Activated CD4-positive, alpha-beta memory T cell treated with anti-CD3 and anti-CD28 coated beads, Interleukin-2, amount 10 ng/mL, durations not matched to agents 7 days and 5 days (primary cell): ENCODE measurements at places on chromosomes 3 and 15. TPM values are rescaled to one million over a fixed set of nuclear protein-coding genes. Genes with fewer than 3 reads are reported as not detected.

NOX5 gene
- total RNA-seq, result not detected

ISL2 gene
- total RNA-seq, result 3.7 TPM

GOLGA8R gene
- total RNA-seq, result 3.5 TPM

MOBP gene
- total RNA-seq, result not detected

DUOXA2 gene
- not detected for total RNA-seq

GRCh38 chr15:60062826-60063225, 58.7 kb downstream of the FOXB1 start:
- no peak for DNase-seq

DNA sequence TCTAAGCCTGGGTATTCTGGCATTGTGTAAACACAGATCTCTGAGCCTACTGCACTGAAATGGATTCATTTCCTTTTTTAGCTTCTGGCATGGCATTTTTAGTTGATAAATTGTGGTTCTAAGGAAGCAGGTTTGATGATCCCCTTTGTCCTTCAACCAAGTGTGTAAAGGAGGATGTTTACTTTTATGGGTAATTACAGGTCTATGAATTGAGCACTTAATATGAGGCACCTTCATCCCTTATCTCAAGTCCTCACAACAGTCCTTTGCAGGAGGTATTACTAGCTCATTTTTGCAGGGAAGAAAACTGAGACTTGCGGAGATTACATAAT, 30.8 kb upstream of the ZBTB38 start:
- no peak for DNase-seq

DNA sequence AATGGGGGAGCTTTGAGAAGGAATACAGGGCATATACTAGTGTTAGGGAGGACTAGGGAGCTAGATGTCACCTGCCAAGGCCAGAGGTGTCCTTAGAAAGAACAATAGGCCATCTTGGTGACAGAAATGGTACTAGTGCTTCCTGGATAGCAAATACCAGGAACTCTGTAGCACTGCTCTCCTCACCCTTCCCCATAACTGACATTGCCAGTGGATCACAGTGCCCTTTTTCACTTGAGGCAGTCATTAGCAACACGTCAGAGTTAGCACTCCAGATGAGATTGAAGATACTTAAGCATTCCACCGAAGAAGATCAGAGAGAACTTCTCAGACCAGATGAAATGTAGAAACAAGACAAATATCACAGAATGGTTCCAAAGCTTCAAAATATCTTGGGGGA, 103.1 kb upstream of the PDZRN3 start:
- DNase-seq, result no peak

DNA sequence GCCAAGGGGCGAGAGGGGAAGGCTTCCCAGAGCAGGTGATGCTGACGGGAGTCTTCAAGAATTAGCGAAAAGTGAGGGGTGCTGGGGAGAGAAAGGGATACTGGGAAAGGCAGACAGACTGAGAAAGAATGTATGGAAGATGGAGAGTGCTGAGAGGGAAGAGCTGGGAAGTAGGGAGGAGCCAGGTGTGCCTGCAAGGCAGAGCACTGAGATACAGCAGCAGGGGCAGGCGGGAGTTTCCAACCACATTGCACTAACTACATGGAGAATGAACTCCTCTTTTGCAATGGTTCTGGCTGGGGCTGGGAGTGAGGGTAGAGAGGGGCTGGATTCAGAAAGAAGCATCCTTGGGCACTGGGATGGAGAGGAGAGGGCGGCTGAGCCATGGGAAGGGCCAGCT, 16.0 kb upstream of the CRABP1 start:
- DNase-seq, result no peak

DNA sequence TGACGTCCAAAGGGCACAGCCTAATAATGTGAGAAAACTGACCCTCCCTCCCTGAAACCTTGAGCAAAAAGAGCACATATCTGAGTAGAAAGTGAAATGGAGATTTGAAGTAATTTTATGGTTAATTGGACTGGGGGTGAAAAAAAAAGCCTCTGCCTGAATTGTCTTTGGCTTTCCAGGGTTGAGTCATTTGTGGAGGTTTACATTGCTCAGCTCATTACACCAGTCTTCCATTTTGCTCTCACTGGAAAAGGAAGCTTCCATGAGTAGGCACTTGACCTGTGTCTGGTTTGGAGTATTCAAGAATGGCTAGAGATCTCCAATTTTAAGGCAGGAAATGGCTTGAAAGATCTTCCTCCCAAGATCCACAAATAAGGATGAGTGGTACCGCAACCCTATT, 273.9 kb downstream of the PDCD6IP start:
- no peak for DNase-seq
